ENCODE measurements at places on chromosomes 5 and 9.

DNA sequence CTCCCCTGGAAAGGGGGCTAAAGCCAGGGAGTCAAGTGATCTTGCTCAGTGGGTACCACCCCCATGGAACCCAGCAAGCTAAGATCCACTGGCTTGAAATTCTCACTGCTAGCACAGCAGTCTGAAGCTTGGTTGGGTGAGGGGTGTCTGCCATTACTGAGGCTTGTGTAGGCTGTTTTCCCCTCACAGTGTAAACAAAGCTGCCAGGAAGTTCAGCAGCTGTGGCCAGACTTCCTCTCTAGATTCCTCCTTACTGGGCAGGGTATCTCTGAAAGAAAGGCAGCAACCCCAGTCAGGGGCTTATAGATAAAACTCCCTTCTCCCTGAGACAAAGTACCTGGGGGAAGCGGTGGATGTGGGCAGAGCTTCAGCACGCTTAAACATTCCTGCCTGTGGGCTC, 17.1 kb upstream of the EPB41L4A start:
- no peak for DNase-seq

- DNase-seq: no peak
Observed at GRCh38 chr5:103590221-103590620, 27.6 kb upstream of the NUDT12 start.

GRCh38 chr9:104836767-104837166, 72.8 kb downstream of the NIPSNAP3B start:
- DNase-seq: no peak

- DNase-seq: no peak
Observed at GRCh38 chr5:176639981-176640380, 7.3 kb upstream of the TSPAN17 start.

Measured in stimulated activated CD4-positive, alpha-beta T cell treated with anti-CD3 and anti-CD28 coated beads, Interleukin-1b, Interleukin-23, amount 100 ng/mL, for 1 hour (primary cell).